ENCODE measurements at places on chromosomes 3 and 15.
A peak's percentile ranks its signal among the peaks of the same experiment; 100 is the strongest.

DNA sequence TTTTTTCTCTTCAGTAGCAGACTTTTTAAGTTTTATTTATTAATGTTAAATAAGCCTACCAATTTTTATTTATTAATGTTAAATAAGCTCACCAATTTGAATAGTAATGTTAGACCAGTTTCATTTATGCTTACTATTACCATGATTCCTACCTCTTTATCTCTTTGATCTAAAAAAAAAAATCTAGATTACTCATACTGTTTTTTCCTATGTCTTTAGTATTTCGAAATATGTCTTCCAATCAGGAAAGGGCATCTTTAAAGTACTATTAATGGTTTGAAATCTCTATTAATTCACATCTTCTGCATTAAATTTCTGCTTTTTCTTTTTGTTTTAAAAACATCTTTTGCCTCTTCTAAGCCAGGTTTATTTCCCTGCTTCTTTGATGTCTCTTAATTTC lies 27.5 kb upstream of the MAPKBP1 start:
- no peak for DNase-seq

GRCh38 chr15:29568840-29569532 lies 253.3 kb downstream of the TJP1 start:
- peak; percentile 22 for DNase-seq

DNA sequence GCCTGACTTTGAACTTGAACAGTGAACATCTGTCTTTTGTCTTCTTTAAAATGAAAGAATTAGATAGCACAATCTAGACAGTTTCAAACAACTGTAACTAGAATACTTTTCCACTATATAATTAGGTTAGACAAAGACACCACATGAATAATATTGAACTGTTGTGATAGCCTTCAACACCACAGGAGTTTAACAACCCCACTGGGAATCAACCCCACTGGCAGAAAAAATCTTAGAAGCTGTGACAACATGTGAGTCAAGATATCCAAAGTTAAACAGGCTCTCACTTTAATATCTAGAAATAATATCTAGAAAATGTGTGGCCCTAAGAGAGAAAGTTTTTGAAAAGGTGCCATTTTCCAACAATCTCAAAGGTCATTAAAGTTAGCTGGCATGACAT lies 64.4 kb upstream of the PRICKLE2 start:
- DNase-seq = no peak

DNA sequence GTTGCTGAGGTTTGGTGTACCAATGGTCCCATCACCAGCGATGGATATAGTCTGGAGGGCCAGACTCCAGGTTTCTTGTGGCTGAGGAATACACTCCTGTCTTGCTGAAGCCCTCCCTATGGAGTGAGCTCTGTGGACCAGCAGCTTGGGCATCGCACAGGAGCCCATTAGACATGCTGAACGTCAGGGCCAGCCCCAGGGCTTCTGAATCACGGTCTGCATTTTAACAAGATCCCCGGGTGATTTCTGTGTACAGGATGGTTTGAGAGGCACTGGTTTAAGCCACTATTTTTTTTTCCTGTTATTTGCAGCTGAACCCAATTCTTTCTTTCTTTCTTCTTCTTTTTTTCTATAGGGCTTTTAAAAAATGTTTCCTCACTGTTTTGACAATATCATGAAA lies 69.5 kb upstream of the XCR1 start:
- no peak for DNase-seq

GRCh38 chr3:184239221-184239620 lies 9.5 kb downstream of the ALG3 start:
- DNase-seq = no peak
